ENCODE measurements at places on chromosomes 5 and 9.
A peak's percentile ranks its signal among the peaks of the same experiment; 100 is the strongest.

DNA sequence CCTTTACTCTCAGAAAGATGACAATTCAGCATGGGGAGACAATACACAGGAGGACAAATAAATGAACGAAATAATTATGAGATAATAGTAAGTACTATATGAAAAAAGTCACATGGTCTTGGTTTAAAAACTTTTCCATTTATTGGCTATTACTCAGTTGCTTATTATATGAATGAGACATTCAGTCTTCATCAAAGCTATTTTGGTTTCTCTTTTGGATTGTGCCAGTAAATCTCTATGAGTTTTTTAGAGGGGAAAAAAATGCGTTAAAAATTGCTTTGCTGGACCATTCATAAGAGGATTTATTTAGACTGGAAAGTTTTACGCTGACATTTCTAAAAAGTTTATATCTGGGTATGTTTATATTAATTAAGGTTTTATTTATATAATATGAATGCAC, 137.7 kb downstream of the AOPEP start:
- DNase-seq: no peak

DNA sequence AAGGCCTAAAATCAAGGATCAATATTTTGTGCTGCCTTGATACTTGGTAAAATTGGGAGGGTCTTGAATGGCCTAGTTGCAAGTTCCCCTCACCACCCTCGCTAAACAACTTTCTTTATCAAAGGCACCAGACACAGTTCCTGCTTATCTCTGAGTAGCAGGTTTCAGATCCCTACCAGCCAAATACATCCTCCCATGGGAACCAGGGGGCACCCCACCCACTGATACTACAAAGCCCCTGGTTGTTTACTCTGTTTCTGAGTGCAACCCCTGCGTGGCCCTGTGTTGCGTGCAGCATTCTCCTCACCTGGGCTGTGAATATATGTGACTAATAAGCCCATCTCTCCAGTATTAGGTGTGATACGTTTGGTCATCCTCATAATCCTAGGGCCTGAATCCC, 314.9 kb downstream of the DRD1 start:
- no peak for DNase-seq

- no peak for DNase-seq
Measured at GRCh38 chr9:20945269-20945668, 86.2 kb downstream of the HACD4 start.

GRCh38 chr5:94693043-94693822, 74.8 kb downstream of the SLF1 start:
- no peak for DNase-seq

GRCh38 chr5:96432216-96433065, 607 bp downstream of the PCSK1 start:
- DNase-seq: no peak

GRCh38 chr9:2286825-2287455, 271.8 kb downstream of the SMARCA2 start:
- DNase-seq: no peak

DNA sequence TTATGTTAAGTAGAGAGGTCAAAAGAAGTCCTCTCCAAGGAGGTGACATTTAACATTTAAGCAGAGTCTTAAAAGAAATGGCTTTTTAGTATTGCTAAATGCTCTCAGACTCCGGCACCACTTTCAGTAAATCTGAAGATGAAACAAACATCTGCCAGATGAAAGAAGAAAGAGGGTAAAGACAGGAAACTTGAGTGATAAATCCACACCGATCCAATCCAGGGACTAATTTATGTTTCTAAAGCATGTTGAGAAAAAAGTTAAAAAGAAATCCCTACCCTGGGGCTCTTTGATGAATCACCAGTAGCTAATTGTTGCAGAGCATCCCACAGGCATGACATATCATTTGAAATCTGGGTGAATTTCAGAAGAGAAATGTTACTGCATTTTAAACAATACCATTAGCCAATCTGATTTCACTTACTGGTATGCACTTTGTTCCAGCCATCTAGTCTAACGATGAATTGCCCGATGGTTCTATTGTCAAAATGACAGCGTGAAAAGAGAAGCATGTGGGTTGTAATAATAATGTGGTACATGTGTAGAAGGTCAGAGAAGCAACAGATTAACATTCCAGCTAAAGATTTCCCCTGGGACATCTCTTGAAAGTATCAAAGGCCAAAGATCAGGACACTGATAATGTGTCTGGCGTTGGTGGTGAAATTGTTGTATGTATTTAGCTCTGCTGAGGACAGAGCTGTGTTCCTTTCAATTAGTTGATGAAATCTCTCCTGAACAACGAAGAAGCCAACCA, 485.7 kb downstream of the CSNK1G3 start:
- no peak for DNase-seq

GRCh38 chr9:265209-265870, 50.7 kb downstream of the DOCK8 start:
- no peak for DNase-seq

DNA sequence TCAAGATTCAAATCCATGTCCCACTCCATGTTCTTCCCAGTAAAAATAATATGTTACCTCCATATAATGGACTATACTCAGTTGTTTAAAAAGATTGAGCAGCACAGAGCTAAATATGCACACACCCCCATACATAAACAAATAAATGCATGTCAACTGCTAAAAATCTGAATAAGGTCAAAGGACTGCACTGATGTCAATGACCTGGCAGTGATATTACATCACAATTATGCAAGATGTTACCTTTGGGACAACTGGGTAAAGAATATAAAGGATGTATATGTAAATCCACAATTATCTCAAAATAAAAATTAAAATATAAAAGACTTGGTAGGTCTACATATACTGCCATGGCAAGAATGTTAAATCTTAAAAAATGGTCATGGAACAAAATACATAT, 57.9 kb downstream of the CDK5RAP2 start:
- DNase-seq: no peak

DNA sequence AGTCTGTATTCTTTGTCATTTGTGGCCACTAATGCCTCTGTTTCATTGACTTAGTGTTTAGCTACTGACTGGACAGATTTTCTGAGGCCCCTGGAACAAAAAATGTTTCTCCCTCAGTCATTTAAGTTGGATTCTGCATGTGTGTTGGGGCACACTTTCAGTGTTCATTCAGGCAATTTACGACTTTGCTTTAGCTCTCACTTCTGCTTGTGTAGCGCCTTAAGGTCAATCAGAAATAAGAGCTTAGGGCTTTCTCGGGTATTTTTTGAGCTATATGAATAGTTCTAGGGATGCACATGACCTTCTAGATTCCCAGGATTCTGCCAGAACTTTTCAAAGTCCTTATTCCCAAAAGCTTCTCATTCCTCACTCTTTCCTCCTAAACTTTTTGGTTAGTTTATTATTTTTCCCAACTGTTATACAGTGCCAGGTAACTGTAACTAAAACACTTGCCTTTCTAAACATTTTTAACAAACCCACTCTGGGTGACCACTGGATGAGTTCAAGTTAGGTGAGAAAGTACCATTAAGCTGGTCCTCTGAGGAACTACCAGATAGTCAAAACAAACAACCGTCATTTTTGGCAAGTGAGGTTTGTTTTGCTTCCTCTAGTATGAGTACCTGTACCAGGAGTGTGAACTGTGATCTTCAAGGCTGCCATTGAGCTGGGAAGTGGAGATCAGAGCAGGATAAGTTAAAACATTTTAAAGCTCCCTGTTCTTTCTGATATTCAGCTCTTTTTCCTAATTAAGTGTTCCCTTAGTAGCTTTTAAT, 571.3 kb upstream of the TLE4 start:
- no peak for DNase-seq

GRCh38 chr5:1760231-1760630, 39.4 kb downstream of the MRPL36 start:
- DNase-seq: no peak

- DNase-seq: no peak
Measured at GRCh38 chr5:149954798-149955197, 5.8 kb upstream of the SLC26A2 start.

GRCh38 chr9:70924895-70925547, 196.4 kb downstream of the TRPM3 start:
- peak; percentile 47 for DNase-seq

- no peak for DNase-seq
Measured at GRCh38 chr5:87307796-87308423, 40.2 kb downstream of the RASA1 start.

DNA sequence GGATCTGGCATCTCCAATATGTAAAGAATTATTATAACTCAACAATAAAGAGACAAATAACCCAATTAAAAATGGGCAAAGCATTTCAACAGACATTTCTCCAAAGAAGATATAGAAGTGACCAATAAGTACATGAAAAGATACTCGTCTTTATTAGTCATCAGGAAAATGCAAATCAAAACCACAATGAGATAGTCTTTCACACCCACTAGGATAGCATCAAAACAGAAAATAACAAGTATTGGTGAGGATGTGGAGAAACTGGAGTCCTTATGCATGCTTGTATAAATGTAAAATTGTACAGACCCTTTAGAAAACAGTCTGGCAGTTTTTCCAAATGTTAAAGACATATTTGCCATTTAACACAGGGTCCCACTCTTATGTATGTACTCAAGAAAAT, 39.1 kb upstream of the ITGA1 start:
- no peak for DNase-seq

DNA sequence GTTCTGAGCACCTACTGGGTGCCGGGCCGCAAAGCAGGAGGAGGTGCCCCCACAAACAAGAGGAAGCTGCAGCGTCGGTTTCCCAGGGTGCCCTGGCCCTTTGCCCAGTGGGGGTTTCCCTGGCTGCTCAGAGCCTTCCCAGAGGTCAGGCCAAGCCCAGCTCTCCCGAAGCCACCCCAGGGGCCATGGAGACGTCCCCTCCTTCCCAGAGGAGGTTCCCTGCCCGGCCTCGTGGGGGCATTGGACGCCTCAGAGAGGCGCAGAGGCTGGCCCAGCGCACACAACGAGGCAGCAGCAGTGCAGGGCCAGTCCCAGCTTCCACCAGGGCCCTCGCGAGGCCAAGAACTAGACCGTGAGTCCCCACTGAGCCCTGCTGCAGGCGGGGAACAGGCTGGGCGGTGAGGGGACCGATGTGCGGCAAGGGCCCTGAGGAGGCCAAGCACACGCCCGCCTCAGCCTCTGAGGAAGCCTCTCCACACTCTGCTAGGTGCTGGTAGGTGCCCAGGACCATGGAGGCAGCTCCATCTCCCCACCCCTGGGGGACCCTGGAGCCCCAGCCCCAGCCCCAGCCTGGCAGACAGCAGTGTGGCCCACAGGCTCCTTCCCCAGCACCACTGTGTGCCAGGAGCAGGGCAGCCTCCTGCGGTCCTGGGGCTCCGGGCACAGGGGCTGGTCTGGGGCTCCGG, 7.0 kb downstream of the DIPK1B start:
- no peak for DNase-seq

DNA sequence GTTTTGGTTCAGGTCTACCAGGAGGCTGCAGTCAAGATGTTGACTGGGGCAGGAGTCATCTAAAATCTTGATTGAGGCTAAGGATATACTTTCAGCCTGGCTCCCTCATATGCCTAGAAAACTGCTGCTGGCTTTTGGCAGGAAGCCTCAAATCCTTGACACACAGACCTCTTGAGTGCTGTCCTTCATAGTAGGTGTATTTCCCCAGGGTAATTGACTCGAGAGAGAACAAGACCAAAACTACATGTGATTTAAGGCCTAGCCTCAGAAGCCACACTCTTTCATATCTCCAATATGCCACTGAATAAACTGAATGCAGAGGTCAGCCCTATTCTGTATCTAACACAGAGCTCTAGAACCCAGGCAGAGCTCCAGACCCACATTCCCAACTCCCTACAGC, 402.3 kb upstream of the ADAMTS16 start:
- no peak for DNase-seq

DNA sequence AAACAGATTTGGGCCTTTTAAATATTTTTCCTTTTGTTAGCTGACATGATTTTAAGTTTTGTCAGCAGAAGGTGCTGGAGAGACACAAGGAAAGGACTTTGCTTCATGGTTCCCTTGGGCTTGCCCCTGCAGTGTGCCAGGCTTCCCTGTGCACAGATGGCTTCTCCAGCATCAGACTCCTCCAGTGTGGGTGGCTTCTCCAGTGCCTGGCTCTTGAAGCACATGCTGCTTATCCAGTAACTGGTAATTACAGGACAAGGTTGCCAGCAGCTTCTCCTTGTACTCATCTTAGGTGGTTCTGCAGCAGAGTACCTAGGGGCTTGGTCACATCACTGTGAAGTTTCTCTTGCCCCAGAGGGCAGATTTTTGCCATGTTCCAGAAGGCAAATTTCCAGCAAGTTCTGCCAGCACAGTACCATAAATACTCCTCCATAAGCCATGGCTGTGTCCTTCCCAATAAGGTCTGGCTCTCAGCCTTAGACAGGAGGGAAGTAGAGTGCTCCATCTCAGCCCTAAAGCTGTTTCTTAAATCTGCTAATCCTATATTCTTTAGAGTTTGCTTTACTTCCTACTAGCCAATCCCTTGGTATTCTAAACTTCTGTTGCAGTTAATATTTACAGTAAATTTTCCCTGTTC, 62.4 kb downstream of the PJA2 start:
- DNase-seq: no peak

DNA sequence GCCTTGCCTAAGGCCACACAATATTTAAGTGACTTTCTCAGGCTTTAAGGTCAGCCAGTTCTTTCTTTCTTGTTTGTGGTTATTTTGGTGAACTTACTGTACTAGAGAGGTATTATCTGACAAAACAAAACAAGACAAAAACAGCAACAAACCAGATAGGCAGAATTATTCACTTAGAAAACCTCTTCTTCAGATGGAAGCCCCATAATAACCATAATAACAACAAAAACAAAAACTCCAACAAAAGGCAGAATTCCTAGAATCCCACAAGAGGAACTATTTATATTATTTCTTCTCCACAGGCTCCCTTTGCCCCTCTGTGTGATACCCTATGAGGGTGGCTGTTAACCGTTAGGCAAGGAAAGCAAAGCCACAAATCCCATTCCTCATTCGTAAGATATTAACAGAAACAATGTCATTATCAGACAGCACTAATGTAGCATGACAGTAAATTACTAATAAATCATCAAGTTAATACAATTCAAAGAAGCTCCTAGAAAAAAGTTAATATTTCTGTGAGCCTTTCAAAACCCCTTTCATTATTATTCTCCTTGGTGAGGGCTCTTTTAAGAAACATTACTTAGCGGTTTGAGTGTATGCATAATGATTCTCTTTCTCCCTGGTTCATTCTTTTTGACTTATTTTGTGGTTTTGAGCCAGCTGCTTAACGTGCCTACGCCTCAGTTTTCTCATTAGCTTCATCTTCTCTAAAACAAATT, 274.9 kb downstream of the EFNA5 start:
- DNase-seq: no peak

GRCh38 chr9:130921300-130921988, 17.6 kb downstream of the FIBCD1 start:
- DNase-seq: no peak

GRCh38 chr5:3058942-3059341, 307.5 kb upstream of the IRX2 start:
- DNase-seq: no peak

DNA sequence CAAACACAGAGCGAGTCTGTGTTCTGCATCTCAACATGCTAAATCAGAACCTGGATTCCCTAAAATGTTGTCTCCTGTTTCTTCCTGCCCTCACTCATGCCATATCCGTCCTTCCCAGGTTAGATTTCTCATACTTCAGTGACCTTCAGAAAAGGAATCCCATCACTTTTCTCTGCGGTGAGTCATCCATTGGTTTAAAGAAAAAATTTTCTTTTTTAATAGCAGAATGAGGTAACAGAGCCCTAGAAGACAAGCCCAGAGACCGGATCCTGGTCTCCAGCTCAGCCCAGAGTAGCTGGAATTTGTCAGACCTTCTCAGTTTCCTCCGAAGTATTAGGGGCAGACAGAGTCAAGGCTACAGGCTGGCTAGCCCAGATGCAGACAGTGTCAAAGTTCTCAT, 143.2 kb upstream of the DMRT1 start:
- no peak for DNase-seq

Measured in smooth muscle cell of the brain vasculature (primary cell).